ENCODE measurements at places on chromosomes 12 and 14.

GRCh38 chr12:120972870-120973543 is 5.3 kb upstream of the HNF1A start:
- no peak for DNase-seq

DNA sequence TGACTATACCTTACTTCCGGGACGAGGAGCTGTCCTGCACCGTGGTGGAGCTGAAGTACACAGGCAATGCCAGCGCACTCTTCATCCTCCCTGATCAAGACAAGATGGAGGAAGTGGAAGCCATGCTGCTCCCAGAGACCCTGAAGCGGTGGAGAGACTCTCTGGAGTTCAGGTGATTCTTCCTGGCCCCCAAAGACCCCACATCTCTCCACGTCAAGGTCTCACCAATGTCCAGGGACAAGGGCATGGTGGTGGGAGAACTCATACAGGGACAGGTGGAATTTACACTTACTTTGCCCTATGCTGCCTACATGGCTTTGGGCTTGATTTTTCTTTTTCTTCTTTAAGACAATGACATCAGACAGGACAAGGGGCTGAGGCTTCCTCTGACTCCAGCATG is 7.1 kb downstream of the SERPINA3 start:
- no peak for DNase-seq

DNA sequence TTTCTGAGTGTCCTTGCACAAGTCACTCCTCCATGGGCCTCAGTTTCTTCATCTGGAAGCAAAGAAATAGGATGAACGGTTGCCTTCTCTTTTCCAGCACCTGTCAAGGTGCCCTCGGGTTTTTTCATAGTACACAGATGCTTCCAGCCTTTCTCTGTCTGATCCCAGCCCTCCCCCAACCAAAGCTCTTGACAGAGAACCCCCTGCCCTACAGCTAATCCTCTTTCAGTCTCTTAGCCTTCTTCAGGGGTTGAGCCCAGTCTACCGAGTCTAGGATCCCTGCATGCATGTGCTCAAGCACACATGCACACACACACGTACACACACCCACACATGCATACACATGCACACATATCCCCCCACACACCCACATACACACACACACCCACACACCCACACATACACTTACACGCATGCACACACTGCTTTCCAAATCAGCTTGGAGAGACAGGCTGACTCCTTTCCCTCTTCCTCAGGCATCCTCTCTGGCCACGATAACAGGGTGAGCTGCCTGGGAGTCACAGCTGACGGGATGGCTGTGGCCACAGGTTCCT is 4.7 kb downstream of the CDCA3 start:
- DNase-seq: no peak

DNA sequence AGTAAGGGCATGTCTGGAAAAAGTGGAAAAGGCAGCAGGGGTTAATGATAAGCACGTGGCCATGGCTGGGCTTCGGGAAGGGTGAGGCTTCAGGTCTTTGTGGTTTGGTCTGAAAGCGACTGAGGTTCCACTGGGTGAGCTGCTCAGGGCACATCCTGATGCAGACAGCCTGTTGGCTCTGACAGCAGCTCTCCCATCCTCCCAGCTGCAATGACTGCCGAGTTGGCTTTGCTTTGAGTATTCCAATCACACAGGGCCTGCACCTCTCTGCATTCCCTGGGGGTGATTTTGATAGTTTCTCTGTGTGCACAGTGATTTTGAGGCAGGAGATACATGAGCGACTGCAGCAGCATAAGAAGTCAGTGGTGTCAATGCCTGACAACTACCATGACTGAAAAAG is 390.7 kb downstream of the APAF1 start:
- DNase-seq: no peak

GRCh38 chr14:27006570-27006969 is 408.7 kb upstream of the NOVA1 start:
- no peak for DNase-seq

DNA sequence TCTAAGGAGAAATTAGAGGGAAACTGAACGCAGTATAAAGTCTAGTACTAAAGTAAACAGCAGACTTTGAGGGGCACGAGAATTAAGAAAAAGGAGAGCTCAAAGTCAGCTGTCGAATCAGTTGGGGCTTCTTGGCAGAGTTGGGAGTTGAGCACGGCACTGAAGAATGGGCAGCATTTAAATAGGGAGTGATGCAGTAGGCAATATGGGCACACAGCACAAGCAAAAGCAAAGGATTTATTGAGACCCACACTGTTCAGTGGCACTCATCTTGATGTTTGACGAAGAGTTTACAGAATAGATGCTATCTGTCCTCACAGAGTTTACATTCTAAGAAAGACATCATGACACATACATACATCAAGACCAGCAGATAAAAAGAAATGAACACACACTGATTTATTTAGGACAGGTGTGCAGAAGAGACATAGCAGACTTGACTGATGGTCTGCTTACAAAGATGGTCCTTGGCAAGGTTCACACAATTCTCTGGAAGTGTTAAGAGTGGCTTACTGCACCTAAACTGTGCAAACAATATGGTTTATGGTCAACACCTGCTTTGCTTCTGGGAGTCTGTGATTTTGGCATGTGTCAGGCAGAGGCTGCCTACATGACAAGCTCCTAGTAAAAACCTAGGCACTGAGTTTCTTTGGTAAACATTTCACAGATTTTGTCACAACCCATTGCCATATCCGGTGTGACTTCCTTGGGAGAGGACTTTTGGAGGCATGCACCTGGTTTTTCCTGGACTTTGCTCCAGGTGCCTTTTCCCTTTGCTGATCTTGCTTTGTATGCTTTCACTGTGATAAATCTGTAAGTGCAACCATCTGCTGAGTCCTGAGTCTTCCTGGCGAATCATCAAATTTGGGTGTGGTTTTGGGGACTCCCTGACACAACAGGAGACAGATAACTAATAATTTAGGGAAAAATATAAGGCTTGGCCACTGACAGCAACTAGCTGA is 26.3 kb downstream of the ALKBH1 start:
- DNase-seq: no peak

- no peak for DNase-seq
Measured at GRCh38 chr12:8914716-8915526, 612 bp downstream of the PHC1 start.
